Spinal cord (tissue), 10 donors: ENCODE measurements at places on chromosomes 2 and 18.
A peak's percentile ranks its signal among the peaks of the same experiment; 100 is the strongest.

GRCh38 chr2:74959106-74959751, 786 bp downstream of the POLE4 start:
- DNase-seq, result no peak

- no peak for DNase-seq
Observed at GRCh38 chr2:240162531-240162930, 22.1 kb upstream of the OTOS start.

DNA sequence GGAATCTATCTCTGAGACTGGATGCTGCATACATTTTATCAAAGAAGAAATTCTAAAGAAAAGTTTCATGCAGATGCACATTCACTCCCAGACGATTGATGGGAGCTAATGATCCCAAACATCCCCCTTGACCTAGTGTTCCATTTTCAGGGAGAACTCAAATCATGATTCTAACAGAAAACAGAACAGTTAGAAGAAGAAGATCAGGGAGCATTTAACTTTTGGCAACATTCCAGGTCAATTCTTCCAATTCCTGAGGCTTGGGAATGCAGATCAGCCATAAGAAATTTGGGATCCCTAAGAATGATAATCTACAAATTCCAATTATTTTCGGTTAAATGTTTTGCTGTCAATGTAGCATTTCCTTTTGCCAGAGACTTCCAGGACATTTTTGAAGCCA, 96.6 kb downstream of the CPO start:
- DNase-seq, result no peak

GRCh38 chr2:168458139-168458538, 2.1 kb downstream of the CERS6 start:
- DNase-seq, result peak; percentile 31

- no peak for DNase-seq
Observed at GRCh38 chr2:54572636-54573536, 116.8 kb downstream of the SPTBN1 start.

DNA sequence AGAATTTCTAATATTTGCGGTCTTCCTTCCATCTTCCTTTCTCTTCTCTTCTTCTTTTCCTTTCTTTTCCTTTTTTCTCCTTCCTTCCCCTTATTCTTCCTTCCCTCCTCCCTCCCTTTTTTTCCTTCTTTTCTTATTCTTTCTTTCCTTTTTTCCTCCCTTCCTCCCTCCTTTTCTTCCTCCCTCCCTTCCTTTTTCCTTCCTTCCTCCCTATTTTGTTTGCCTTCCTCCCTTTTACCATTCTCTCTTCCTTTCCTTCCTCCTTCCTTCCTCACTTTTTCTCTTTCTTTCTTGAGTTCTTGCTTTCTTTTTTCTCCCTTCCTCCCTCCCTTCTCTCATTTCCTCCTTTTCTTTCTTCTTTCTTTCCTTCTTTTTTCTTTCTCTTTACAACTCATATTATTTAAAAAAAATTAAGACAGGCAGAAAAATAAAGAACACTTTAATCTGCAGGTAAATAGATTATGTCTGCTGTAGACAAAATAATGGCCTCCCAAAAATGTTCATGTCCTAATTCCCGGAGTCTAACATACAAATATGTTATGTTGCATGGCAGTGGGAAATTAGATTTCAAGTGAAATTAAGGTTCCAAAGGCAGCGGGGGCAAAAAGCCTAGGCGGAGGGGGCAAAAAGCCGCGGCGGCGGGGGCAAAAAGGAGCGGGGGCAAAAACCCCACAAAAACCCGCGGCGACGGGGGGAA, 152.4 kb downstream of the ANKRD30BL start:
- DNase-seq, result no peak

GRCh38 chr2:168530982-168531622, 75.0 kb downstream of the CERS6 start:
- no peak for DNase-seq

- DNase-seq, result no peak
Observed at GRCh38 chr2:70084973-70085710, 2.1 kb upstream of the PCBP1 start.

DNA sequence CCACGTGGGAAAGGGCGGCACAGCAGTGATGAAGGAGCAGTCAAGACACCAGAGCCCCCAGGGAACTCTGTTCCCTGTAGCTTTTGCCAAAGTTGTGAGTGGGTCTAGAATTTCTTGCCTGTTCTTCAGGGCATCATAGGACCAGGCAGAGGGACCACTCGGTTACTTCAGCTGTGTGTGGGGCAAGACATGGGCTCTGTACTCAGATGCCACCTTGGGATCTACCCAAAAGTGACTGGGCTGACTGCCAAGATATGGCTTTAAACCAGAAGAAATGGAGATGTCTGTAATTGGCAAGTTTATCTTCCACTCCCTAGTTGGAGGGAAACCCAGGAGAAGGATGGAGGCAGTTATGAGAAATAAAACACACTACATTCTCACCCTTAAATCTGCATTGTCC, 29.6 kb downstream of the KCNF1 start:
- DNase-seq, result no peak

- DNase-seq, result no peak
Observed at GRCh38 chr2:16090650-16091575, 150.6 kb downstream of the MYCN start.

- DNase-seq, result no peak
Observed at GRCh38 chr2:457792-458424, 170.0 kb upstream of the ALKAL2 start.

- DNase-seq, result no peak
Observed at GRCh38 chr2:80298954-80299353, 5.6 kb downstream of the LRRTM1 start.

DNA sequence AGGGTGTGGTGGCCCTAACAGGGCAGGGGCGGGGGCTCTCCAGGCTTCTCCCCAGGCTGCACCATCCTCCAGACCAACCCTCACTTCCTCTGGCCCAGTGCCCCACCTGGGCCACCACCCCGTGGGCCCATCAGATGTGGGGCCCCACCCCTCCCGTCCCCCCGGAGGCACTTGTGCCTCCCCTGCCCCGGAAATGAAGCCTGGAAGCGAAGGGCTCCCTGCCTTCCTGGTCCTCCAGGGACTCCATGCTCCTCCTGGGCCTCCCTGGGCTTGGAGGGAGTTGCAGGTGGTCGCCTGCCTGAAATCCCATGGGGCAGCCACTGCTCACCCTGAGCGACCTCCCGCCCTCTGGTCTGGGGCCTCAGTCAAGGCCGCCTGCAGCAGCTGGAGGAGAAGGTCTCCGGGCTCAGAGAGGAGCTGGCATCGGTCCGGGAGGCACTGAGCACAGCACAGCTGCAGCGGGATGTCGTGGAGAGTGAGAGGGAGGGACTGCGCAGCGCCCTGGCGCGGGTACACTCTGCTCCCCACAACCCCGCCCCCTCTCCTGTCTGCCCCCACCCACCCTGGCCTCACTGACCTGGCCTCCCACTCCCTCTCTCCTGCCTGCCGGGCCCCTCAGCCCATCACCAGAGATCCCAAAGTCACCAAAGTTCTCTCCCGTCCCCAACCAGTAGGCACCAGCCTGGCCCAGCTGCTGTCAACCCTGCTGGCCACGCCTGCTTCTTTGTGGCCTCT, 28.0 kb downstream of the CROCC2 start:
- DNase-seq, result no peak

GRCh38 chr2:126614524-126615227, 41.3 kb upstream of the GYPC start:
- DNase-seq, result no peak

DNA sequence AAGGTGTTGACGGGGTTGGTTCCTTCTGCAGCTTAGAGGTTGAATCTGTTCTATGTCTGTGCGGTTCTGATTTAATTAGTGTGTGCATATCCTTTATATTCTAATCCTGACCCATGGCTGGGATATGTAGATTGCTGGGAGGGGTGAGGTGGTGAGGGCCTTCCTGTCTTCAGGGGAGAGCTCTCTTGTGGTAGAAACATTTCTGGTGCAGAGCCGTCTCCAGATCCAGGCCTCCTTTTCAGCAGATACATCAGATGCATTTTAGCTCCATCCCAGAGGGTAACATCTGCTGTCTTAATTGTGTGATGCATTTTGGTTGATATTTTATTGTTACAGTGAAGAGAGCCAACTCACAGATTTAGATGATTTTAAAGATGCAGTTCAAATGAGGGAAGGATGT, 227.8 kb downstream of the AGAP1 start:
- DNase-seq, result no peak
